ENCODE measurements at places on chromosomes 5 and 9.

GRCh38 chr5:24368115-24368514, 276.7 kb downstream of the CDH10 start:
- DNase-seq = no peak

DNA sequence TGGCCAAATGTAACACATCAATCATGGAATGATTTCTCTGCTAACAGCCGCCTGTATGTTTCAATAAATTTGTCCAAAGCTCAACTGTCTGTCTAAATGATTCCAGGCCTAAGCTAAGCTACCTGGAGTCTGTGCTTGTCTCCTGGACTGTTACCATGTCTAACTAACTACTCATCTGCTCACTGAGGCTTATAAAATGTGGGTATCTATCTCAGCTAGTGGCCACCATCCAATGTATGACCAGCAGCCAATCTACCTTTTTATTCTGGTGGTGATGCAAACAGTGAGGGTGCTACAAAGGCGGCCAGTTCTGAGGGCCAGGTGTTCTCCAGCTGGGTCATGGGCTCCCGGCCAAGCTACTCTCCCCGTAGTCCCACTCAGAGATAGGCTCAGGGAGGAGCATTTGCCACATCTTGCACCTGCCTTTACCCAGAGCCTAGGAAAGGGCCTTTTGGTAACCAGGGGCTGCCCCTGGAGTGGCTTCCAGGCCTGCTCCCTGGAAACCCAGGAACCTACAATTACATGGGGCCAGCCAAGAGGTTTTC, 59.1 kb downstream of the PFDN1 start:
- no peak for DNase-seq

DNA sequence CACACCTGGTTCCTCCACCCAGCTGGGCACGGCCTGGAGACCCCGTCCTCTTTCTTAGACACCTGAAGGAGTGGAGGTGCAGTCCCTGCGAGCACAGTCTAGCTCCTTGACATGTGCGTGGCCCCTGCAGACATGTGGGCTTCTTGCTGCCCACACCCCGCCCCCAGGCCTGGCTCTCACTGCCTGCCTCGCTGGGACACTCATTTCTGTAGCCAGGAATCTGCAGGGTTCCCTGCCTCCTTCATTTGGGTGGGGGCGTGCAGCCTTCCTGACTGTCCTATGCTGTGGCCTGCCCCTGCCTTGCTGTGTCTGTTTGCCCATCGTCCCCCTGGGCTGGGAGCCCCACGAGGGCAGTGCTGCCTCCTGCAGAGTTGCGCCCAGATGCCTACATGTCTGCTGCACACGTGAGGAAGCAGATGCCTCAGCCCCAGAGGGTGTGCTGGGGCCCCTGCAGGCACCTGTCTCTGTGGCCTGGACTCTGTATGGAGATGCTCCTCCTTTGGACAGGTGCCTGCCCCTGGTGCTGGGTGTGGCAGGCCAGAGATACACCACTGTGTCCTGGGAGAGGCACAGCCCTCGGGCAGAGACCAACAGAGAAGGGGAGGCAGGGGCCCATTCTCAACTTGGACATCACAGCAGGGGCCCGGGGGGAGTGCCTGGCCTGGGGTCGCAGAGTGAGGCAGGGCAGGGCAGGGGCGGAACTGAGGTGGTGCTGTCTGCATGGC, 22.6 kb downstream of the FLT4 start:
- no peak for DNase-seq

DNA sequence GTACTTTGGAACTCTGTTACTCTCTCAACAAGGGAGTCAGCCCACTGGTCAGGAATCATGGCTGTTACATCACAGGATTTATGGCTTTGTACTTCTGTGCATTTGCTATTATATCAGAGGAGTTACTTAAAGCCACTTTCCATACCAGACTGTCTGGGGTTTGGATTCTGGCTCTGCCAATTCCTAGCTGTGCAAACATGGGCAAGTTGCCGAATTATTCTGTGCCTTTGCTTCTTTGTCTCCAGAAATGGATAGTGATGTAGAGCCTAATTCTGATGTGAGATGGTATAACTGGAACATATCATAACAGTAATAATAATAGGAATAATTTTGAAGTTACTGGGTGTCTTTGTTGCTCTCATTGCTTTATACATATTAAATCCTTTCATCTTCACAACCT, 1047.3 kb upstream of the SEMA6A start:
- DNase-seq = no peak

- DNase-seq = no peak
Observed at GRCh38 chr5:151461312-151461711, 13.9 kb downstream of the SLC36A1 start.

GRCh38 chr9:127303830-127304229, 39.3 kb downstream of the GARNL3 start:
- DNase-seq = no peak

- no peak for DNase-seq
Observed at GRCh38 chr9:15370466-15371447, 51.9 kb upstream of the SNAPC3 start.

DNA sequence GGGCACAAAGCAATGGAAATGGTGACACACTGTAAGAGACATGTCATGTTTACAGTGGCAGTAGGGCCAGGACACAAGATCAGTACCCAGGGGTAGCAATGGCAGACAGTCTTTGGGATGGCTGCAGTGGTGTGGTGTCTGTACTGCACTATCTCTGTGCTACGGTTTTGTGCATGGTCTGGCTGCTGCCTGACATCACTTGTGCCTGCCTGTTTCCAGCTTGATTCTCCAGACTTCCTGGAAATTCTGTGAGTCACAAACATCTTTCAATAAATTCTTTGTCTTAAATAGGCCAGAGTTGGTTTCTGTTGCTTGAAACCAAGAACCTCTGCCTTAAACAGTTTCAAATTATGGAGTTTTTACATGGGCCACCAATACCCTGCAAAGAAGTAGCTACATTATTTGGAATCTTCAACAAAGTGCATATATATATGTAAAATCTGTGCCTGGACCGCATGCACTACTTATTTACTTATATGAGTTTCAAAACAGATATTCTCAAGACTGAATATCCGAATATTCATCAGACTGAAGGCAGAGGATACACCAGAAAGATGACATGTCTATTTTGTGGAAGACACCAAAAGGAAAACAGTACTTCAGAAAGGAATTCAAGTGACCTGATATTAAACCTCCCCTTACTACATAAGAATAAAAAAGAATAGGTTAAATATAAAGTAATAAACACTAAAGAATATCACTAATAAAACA, 188.1 kb downstream of the RFX3 start:
- DNase-seq = no peak

- DNase-seq = no peak
Observed at GRCh38 chr9:37974506-37975173, 70.7 kb upstream of the SLC25A51 start.

DNA sequence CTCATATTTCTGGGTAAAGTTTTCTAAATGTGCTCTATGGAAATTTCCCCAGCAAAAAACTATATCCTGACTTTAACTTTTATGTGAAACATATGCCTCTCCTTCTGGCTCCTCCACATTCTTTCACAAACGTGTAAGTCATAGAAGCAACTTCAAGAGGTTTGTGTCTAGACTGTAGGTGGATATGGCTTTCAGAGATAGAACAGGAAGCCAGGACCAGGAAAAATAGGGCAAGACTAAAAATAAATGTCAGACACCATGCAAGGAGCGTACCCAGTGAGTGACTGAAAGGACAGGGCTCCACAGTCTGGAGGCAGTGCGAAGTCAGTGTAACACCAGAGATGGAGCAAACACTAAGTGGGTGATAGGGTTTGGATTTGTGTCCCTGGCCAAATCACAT, 240.7 kb downstream of the COX7C start:
- DNase-seq = no peak

GRCh38 chr5:88188458-88189132, 80.0 kb downstream of the TMEM161B start:
- no peak for DNase-seq

DNA sequence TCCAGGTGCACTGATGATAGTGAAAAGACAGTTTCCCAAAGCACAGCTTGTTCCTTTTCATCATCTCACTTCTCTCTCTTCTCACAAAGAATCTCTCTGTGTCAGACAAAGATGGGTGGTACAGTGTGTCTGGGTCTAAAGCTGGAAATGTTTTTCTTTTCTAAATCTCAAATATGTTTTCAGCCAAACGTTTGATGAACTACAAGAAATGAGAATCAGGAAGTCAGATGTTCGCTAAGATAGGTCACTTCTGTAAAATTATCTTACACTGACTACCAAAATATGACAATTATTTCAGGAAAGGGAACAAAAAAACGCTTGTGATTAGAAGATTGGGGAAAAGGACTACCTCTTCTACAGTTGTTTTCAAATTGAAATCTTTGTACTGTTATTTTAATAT, 708.8 kb downstream of the PTPRD start:
- no peak for DNase-seq

- DNase-seq = no peak
Observed at GRCh38 chr9:8346296-8346695, 546.7 kb upstream of the DMAC1 start.

DNA sequence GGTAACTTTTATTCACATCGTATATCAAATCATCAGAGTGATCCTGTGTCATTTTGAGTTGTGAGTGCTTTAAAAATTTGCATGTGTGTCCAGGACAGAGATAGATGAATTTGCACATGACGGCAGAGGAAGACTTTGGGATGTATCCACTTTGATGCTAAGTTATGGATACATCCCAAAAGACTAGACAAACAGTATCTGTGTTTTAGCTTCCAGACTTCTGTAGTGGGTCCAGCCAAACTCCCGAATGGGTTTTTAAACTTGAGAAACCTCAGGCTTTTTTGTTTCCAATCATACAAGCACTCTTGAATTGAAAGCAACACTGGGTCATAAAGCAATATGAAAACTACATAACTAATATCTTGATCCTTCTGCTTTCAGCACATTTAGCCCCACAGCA, 213.8 kb downstream of the C9orf152 start:
- no peak for DNase-seq

DNA sequence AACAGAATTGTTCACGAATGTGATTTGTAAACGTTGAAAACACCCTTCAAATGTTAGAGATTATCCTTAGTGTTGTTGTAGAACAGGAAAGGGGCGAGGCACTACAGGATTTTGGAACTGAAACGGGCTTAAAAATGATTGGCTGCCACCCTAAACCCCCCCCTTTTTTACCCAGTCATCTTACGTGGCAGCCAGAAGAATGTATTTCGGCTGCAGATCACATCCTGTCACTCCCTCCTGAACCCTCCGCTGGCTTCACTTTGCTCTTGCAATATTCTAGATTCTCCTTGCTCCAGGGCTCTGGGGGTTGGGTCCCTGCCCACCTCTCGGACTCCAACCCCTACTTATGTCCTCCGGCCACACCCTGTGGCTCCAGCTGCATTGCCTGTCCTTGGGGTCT, 13.9 kb upstream of the UNC5A start:
- no peak for DNase-seq

- DNase-seq = no peak
Observed at GRCh38 chr9:136211441-136212344, 6.8 kb upstream of the LHX3 start.

GRCh38 chr9:136775191-136775590, 10.9 kb upstream of the LCN15 start:
- no peak for DNase-seq

- DNase-seq = no peak
Observed at GRCh38 chr5:127370631-127371030, 80.0 kb downstream of the MEGF10 start.

GRCh38 chr5:107364443-107365319, 306.1 kb downstream of the EFNA5 start:
- no peak for DNase-seq

- no peak for DNase-seq
Observed at GRCh38 chr9:96156171-96156974, 145.6 kb downstream of the HSD17B3 start.

GRCh38 chr9:4714266-4715016, 26.6 kb downstream of the AK3 start:
- no peak for DNase-seq

- no peak for DNase-seq
Observed at GRCh38 chr9:95000821-95001220, 274.3 kb downstream of the AOPEP start.

DNA sequence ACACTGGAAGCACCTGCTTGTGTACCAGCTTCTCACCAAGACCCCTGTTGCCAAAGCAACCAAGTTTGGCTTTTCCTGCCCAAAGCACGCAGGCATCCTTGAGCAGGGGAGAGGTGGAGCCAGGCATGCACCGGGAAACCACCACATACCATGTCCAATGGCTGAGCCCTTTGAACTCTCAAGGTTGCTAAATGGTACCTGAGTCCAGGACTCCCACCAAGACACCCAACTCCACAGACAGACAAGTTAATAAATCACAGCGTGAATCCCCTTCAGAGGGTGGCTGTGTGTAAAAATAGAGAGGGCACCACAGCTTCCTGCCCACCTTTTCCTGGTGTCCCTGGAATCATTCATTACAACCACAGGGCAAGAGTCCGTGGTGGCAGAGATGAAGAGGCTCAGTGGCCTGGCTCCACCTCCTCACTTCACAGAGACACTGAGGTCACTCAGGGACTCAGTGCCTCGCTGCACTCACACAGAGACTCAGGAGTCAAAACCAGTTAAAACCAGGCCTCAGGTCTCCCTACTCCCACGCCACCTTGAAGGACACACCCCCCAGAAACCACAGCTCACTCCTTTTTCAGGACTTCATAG, 143.7 kb downstream of the C5orf15 start:
- no peak for DNase-seq

DNA sequence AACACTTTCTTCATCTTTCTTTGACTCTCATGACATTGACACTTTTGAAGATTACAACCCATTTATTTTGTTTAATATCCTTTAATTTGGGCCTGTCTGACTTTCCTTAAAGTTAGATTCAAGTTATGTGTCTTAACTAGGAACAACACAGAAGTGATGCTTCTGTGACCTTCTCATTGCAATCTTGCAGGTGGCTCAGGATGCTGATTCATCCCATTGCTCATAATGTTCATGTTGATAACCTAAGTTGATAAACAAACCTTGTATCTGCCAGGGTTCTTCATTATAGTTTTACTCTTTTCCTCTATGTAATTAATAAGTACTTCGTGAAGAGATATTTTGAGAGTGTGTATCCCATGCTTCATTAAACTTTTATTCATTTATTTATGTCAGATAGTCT, 107.2 kb upstream of the SHB start:
- no peak for DNase-seq

DNA sequence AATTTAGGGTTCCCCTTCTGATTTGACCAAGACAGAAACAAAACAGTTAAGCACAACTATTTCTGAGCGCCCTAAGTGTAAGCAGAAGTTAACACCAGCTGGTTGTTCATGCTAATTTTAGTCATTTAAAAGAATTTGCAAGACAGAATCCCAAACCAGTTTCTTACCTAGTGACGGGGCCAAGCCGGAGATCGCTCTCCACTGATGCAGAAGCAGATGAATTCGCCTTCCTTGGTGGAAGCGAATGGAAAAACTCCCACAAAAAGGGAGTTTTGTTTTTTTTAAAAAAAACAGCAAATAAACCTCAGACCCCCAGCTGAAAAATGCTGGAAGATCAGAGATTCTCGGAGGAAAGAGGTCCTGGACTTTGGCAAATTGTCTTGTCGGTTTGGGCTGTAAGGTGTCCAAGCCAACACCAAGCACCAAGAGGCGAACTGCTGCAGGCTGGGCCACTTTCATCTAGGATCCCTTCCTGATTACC, 47.4 kb upstream of the GLDC start:
- no peak for DNase-seq

- DNase-seq = no peak
Observed at GRCh38 chr5:116738239-116738614, 163.6 kb upstream of the SEMA6A start.
